ENCODE measurements at places on chromosomes 11 and 22. TPM values are rescaled to one million over a fixed set of nuclear protein-coding genes. Genes with fewer than 3 reads are reported as not detected.
A peak's percentile ranks its signal among the peaks of the same experiment; 100 is the strongest.

The TMA7B gene
- not detected for total RNA-seq

DNA sequence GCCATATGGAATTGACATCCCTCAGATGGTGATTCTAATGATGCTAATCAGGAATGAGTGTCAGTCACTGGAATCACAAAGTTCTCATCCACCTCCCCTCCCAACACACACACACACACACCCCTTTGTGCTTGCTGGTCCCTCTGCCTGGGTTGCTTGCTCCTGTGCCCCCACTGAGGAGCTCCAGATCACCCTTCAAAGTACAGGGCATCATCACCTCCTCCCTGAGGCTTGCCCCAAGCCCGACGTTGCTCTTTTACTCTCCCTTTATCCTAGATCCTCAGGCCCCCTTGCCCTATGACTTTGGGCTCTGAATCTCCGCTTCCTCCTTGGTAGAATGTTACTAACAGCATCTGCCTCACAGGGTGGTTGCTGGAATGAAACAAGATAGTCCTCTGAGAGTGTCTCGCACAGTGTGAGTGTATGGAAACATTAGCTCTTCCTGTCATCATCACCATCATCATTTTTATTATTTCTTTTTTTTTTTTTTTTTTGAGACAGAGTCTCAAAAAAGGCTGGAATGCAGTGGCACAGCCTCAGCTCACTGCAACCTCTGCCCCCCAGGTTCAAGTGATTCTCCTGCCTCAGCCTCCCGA lies 3.4 kb downstream of the TOM1 start:
- DNase-seq: no peak

The NCF4 gene
- total RNA-seq: not detected

GRCh38 chr11:44737245-44738085 lies 10.7 kb downstream of the TSPAN18 start:
- DNase-seq: no peak

DNA sequence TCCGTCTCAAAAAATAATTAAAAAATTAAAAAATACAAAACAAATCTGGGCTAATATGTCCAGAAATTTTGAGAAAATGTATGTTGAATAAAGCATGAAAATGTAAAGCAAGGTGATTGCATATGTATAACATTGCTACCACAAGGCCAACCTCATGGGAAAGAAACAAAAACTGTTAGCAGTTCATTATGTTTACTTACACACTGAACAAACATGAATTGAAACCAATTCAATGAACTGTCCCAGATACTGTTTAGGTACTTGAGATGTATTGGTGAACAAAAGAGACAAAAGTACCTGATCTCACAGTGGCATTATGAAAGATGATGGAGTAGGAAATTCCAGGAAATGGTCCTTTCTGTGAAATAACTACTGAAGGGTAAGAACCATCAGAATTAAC lies 43.8 kb upstream of the IGLL5 start:
- no peak for DNase-seq

The PGA5 gene
- total RNA-seq: 2.9 TPM

- no peak for DNase-seq
Measured at GRCh38 chr11:43738600-43739409, 58.3 kb downstream of the HSD17B12 start.

DNA sequence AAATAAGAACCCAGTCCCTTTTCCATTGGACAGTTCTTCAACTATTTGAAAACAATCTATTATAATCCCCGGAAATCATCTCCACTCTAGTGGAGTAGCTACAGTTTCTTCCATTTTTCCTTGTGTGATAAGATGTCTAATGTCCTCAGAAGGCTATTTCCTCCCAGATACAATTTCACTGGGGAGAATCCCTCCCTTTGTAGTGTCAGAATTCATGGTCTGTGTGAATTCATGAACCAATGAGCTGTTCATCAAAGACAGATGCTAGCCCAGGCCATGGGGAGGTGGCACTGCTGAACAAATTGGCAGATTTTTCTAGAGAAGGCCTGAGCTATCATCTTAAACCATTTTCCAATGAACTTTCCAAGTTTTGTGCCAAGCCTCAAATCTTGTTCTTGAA lies 45.4 kb downstream of the MPPED2 start:
- DNase-seq: no peak

DNA sequence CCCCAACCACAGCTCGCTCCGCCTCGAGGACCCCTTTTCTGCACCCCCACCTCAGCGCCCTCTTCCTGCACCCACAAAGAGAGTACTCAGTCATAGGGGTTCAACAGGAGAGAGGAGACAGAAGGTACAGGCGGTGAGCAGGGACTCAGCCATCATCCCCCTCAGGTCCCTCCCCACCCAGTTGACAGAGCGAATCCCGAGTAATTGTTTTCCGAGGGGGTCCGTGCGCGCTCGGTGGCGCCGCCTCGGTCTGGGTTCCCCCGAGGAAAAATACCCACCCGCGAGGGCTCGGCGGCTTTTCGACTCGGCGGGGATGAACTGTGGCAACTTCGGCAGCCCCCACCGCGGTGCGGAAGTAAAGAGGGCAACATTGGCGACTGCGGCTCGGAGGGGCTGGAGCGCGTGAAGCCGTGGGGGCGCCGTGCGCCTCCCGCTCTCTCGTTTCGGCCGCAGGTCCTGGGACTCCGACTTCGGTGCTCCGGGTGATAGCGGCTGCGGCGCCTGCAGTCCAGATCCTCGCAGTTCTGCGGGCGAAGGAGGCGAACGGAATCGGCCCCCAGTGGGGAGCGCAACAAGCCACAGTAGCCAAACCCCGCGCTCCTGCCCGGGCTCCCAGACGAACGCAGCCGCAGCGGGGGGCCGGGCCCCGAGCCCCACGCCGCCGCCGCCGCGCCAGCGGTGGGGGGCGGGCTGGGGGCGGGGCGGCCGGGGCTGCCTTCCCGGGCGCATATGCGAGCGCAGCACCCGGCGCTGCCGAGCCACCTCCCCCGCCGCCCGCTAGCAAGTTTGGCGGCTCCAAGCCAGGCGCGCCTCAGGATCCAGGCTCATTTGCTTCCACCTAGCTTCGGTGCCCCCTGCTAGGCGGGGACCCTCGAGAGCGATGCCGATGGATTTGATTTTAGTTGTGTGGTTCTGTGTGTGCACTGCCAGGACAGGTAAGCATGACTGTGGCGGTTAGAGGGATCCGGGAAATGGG lies at the start of gene NELL1:
Gene NELL1, plus strand, starts transcription at position 743 of the 976 bp plus-strand sequence.
- DNase-seq: no peak

DNA sequence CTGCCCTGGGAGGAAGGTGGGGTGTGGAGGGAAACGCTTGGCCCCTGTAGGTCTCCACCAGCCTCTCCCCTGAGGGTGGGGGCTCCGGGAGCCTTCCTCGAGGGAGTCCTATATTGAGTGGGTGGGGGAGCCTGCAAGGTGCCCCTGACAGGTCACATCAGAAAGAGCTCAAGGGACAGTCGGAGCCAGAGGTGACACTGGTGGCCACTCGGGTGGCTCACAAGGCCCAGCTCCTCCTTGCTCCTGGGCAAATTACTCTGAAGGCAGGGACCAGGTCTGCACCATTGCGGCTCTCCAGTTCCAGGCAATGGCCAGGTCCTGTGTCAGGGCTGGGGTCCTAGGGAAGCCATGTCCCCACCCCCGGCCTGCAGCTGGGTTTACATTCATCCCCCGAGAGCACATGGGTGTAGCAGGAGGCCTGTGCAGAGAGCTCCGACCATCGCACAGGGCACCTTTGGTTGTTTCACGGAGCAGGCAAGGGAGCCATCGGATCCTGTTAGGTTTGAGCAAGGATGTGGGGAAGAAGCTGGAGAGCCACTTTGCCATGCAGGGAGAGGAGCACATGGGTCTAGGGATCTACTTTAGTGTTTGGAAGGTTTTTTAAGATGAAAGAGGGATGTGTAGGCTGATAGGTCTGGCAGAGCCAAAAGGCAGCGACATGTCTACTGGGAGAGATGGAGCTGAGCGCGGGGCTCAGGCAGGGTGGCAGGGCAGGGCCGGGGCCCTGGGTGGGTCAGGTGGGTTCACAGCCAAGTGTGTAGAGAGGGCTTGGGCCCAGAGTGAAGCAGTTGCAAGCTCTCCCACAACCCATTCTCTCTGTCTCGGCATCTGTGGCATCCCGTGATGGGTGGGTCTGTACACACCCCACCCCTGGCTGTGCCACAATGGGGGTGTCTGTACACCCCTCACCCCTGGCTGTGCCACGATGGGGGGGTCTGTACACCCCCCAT lies 14.8 kb downstream of the CCND1 start:
- DNase-seq: peak; percentile 66

The PANX2 gene
- 9.3 TPM for total RNA-seq

The LDLRAD3 gene
- total RNA-seq: 3.0 TPM

DNA sequence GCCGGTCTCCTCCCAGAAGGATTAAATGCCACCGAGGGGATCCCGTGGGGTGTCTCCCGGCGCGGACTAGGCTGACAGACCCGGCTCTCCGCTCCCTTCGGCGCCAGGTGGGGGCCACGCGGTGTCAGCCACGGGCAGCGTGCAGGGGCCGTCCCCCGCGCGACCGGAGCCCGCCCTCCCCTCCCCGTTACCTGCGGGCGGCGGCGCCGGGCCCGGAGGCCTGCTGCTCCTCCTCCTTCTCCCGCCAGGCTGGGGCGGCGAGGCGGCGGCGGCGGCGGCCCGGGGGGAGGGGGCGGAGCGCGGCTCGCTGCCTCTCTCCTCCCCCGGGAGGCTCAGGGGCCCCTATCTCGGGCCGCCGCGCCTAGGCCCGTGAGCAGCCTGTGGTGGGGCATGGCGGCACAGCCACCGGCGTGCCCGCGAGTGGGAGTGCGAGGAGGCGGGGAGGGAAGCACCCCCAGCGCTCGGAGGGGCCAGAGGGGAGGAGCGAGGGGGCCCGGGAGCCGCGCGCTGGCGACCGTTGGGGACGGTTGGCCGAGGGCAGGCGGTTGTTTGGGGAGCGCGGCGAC lies 450 bp downstream of the ZBTB44 start:
- DNase-seq: peak; percentile 77

DNA sequence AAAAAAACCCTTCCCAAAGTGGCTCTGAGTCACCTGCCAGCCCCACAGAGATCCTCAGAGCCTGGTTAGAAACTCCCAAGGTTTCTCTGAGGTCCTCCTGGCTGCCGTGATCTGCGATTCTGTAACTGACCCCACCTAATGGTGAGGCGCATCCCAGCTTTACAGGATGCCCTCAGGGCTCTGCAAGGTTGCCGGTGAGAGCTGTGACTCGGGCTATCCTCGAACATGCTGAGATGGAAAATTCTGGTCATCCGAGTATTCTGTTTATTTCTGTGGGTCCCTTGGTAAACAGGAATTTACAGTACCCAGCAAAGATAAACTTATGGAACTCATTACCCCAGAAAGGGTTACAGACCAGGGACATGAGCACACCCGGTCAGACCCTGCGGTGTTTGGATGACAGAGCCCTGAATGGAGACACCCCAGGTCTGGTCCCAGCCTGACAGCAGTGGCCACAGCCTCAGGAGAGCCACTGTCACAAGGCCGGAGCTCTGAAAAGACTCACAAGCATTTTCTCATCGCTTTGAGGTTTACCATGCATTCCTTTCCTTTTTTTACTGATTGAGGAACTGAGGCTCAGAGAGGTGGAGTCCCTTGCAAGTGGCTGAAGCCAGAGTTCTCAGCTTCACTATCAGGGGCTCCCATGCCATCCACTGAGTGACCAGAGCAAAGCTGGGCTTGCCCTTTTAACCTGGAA lies 22.2 kb downstream of the LIF start:
- no peak for DNase-seq

- DNase-seq: no peak
Measured at GRCh38 chr11:65432686-65433582, 10.3 kb downstream of the NEAT1 start.

DNA sequence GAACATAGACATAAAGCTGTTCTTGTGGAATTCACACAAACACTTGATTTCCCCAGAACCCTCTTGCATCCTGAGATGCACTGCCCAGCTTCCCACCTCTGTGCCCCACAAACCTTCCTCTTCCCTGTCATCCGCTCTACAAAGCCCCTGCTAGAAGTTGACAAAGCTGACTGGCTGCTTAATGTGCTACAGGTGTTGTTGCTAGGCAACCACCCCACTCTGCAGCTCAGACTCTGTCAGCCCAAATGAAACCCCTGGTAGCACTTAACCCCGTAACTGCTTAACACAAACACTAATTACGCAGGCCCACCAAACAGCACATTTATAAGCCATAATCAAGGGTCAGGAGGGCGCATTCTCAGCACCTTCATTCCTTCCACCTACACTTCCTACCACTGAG lies 172.0 kb upstream of the CADM1 start:
- DNase-seq: no peak

DNA sequence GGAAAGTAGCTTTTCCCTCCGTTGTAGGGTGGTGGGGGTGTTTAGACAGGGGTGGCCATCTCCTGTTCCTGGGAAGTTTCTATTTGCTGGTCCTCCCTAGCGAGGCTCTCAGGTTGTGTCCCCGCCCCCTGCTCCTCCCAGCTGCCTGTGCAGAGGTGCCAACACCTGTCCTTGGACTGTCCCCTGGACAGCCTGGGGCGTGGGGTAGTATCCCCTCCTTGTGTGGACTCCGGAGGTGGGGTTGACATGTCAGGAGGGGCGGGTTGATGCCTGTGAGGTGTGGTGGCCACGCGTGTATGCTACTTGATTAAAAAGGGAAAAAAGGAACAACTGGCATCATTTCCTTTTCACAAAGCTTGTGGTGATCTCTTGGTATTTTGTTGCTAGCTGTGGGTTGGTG lies 14.3 kb upstream of the RANBP1 start:
- DNase-seq: no peak

The SEC14L6 gene
- 0.98 TPM for total RNA-seq

The CRACR2B gene
- total RNA-seq: 10.3 TPM

DNA sequence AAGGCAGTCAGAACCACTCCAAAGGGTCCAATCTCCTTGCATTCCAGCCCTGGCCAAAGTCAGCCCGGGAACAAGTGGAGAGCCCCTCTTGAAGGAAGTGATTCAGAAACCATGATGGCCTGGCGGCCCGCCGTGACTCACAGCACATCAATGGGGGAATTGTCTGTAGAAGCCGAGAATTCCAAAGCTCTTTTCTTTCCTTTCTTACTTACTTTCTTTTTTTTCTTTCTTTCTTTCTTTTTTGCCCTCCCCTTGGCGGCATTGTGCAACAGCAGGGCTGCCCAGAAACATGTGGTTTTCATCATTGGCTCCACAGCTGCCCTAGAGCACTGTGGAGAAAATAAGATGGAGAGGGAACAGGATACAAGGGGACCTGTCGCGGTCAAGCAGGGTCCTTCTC lies 140.2 kb upstream of the TIMP3 start:
- DNase-seq: no peak

DNA sequence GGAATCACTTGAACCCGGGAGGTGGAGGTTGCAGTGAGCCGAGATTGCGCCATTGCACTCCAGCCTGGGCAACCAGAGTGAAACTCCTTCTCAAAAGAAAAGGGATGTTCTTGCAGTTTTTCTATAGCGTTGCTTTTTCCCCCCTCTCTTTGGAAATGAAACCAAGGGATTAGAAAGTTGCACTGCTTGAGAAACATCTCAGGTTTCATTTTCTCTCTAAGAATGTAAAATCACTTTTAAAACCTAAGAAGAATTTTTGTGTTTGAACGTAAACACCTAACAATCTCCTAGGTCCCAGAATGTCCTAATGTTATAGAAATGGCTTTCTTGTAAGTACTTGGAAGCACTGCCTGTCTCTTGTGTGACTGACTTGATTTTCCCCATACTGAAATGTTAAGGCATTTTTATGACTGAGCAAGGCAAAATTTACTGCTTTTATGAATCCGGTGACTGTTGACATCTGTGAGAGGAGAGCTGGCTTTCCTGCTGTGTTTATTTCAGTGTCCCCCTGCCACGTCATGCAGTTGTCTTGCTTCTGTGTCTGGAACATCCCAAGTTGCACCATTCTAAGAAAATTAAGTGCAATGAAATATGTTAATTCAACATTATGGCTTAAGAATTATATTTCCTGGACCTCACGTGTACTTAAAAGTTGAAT lies 37.7 kb downstream of the NF2 start:
- DNase-seq: no peak
